ENCODE measurements at places on chromosomes 7 and 10. TPM values are rescaled to one million over a fixed set of nuclear protein-coding genes. Genes with fewer than 3 reads are reported as not detected.
A peak's percentile ranks its signal among the peaks of the same experiment; 100 is the strongest.

DNA sequence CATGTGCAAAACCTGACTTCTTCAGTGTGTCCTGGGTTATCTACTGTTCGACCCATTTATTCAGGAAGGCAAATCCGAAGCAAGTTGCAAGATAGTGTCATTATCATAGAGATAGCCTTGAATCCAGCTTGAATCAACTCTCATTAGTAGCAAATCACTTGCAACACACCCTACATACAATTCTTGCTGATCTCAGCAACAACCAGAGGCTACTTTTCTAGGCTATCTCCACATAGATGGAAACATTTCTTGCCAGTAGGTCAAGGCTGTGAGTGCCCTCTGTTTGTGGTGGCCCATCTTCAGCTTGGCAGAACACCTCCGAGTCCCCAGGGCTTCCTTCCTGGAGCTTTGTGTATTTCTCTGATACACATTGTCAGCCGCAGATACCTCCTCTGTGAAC, 12.0 kb downstream of the UBTD1 start:
- DNase-seq: no peak

LZTS2 gene
- total RNA-seq: 77.8 TPM

PRPS1L1 gene
- total RNA-seq: not detected

IFIT3 gene
- total RNA-seq: 5.3 TPM

TMEM229A gene
- not detected for total RNA-seq

AHR gene
- 53.6 TPM for total RNA-seq

- no peak for DNase-seq
Measured at GRCh38 chr10:120761951-120762350, 89.2 kb upstream of the WDR11 start.

SEMA3A gene
- 13.7 TPM for total RNA-seq

DNA sequence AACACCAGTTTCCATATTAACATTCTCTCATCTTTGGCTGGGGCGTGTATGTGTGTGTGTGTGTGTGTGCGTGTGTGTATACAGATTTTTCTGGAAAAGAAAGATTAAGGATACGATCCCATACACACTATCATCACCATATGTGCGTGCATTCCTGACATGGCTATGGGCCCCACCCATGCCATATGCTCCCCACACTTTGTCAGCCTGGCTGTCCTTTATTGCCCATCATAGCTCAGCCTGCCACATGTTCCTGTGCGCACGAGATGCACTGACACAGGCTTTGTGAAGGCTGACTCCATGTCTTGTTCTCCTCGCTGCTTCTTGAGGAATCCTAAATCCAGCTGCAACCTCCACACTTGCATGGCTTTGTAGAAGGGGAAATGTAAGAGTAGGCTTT, 984.1 kb downstream of the LRMDA start:
- no peak for DNase-seq

CDC14C gene
- 0.06 TPM for total RNA-seq

- DNase-seq: no peak
Measured at GRCh38 chr7:64959072-64959747, 31.6 kb downstream of the ZNF117 start.

GRCh38 chr10:15539262-15539661, 168.2 kb upstream of the FAM171A1 start:
- DNase-seq: no peak

DNA sequence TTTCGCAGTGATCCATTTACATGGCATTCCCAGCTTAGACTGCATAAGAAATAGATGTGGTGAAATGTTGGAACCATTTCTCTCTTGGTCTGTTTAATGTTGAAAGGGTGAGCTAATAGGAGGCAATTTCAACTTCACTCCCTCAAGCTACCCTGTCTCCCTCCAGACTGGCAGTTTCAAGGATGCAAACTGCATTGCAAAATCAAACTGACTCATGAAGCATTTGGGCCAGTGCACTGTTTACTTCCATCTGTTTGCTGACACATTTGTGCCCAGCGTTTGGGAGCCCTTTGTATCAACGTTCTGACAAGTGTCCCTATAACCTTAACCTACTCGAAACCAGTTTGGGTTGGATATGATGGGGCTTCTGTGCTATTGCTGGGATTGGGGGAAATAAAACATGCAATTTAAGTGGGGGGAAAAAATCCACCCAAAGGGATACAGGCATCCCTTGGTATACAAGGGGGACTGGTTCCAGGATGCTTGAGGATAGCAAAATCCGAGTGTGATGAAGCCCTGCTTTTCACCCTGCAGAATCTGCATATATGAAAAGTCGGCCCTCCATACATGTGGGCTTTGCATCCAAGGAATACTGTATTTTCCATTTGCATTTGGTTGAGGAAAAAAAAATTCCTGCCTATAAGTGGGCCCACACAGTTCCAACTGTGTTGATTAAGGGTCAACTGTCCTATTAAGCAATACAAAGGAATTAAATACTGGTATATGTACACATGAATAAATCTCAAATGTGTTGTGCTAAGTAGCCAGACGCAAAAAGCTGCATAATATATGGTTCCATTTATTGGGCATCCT, 15.6 kb downstream of the RHEB start:
- DNase-seq: peak; percentile 44

DNA sequence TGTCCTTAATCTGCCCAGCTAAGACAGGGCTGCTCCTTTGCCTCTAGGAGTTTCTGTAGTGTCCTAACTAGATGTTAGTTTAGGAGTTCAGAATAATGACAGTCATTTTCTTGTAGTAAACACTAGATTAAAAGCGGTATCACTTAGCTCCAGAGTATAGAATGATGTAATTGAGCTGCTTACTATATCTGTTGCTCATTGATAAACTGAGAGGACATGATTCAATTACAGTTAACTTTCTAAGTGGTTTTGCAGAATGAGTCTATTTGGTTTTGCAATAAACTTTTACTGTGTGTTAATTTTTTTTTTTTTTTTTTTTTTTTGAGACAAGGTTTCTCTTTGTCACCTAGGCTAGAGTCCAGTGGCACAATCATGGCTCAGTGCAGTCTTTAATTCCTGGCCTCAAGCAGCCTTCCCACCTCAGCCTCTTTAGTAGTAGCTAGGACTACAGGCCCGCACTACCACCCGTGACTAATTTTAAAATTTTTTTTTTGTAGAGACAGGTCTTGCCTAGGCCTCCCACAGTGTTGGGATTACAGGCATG, 1.8 kb downstream of the STMP1 start:
- DNase-seq: no peak

- no peak for DNase-seq
Measured at GRCh38 chr7:156827587-156828203, 65.3 kb downstream of the LMBR1 start.
